Right lobe of liver (tissue), 6 donors: ENCODE measurements at places on chromosomes 7 and 10.

- peak; percentile 25 for DNase-seq
Observed at GRCh38 chr7:26857506-26858240, 6.7 kb downstream of the SKAP2 start.

GRCh38 chr7:37289367-37289766 lies 159.3 kb downstream of the ELMO1 start:
- DNase-seq: no peak

DNA sequence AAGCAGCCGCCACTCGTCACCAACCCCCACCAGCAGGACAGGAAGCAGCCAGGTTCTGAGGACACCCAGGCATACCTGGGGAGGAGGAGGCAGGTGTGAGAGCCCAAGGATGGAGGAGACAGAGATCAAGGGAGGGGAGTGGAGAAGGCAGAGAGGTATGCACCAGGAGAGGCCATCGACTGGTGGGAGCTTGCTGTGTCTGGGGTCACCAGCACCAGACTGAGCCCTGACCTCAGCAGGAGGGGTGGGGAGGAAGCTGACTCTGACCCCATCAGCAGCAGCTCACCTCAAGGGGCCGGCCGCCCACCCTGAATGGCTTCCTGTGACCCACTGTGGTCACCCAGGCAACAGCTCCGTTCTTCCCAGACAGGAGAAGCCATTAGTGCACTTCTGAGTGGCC lies 7.8 kb downstream of the VIPR2 start:
- DNase-seq: no peak

DNA sequence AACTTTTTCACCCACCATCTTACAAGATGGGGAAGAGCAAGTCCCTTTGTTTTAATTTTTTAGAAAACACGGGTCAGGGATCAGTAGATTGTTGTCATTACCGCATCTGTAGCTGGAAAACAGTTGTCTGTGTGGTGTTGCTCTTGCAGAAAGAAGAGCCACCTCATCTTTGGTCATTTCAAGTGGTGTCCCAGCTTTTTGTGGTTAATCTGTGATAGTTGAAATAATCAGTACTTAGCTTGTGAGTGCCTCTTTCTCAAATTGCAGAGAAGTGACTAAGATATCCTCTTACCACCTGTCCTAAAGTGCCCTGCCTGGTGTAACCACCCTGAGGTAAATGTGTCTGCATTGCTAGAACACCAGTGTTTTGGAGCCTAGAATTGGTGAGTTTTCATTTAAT lies 5.5 kb downstream of the PRPF18 start:
- DNase-seq: no peak

- no peak for DNase-seq
Observed at GRCh38 chr10:4353964-4354363, 472.0 kb upstream of the AKR1E2 start.

DNA sequence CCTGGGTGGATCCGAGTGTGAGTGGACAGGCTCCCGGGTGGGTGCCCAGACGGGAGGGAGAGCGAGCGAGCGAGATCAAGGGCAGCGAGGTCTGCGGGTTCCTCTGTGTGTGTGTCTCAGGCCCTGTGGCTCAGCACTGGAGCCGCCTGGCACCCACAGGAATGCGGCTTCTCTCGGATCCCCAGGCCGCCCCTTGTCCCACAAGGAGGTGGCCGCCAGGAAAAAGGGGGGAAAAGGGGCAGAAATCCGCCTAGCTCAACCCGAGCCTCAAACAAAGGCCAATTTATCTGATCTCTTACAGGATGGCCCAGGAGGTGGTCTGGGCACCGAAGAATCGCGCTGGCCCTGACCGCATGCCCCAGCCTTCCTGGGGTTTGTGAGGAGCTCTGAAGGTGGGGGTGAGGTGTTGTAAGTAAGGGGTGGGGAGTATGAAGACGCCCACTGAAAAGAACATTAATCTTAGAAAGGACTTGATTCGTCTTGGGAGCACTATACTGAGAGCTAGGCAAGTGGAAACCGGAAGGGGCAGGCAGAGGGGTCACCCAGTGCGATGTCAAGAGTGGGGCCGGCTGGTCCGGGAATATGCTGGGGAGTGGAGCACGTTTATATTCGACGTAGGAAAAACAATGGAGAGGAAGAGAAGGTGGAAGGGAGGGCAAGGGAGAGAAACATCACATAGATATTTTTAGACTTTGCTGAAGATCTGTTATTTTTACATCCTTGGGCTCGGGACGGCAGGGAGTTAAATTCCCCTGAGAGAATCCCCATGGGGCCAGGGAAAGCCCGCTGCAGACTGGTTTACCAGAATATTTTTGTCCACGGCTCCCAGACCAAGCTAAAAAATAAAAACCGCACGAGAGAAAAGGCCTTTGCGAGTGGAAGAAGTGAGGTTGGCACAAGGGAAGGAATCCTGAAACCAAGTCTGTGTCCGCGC lies 7.2 kb downstream of the DLX5 start:
- no peak for DNase-seq

DNA sequence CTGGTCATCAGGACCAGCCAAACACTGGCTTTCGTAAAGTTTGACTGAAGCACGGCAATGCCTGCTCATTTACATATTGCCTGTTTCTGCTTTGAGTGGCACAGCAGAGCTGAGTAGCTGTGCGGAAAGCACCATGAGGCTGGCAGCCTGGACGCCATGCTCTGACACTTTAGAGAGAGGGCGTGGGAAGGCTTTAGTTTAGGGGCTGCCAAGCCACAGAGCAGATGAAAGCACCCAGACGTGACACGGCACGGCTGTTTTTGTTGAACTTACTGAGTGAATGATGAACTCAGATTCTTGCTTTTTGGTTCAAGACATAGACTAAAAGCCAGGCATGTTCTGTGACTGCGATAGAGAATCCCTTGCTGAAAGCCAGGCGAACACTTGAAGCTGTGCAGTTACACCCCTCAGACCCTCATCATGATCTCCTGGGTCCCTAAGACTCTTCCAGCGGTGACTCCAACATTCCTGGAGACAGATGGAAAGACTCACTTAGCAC lies 182.1 kb downstream of the ZMYND11 start:
- no peak for DNase-seq

DNA sequence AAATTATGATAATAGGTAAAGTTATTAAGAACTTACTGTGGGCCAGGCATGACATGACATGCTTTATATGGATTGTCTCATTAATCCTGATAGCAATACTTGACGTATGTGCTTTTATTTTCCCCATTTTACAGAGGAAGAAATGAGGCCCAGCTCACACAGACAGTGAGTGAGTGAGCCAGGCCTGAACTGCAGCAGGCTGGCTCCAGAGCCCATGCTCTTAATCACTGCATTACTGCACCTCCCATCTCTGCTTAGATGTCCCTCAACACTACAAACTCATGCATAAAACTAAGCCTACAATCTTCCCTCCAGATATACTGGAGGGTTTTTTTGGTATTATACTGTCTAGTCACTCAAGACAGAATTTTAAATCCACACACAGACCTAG lies 68.5 kb upstream of the OSBPL3 start:
- no peak for DNase-seq

GRCh38 chr10:771647-772046 lies 82.2 kb upstream of the DIP2C start:
- DNase-seq: no peak

GRCh38 chr10:89388806-89389205 lies 3.6 kb upstream of the IFIT1 start:
- no peak for DNase-seq

DNA sequence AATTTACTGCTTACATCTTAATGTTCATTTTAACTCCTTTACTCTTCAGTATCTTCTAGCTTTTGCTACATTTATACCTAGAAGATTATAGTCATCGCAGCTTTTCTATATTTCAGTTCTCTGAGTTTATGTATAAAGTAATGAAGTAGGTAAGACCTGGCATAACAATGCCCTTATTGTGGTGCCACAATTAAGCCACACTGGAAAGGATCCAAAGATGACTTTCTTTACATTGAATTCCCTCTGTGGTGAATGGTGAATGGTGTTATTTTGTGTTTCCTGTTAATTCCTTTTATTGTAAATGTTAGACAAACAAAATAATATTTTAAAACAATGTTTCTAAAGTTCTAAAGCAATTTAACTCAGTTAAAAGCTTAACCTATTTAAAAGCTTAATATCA lies 36.2 kb downstream of the SEMA3D start:
- no peak for DNase-seq
